Progenitor cell of endocrine pancreas (in vitro differentiated cells): ENCODE measurements at places on chromosomes 7 and 10.

- peaks cover 6% of the 10 kb centered on the region for H3K27me3 ChIP-seq
- H3K4me1 ChIP-seq, result peaks cover 3% of the 10 kb centered on the region
- peak overlapping the region; percentile 89 for H3K27ac ChIP-seq
- H3K4me3 ChIP-seq, result peak overlapping the region; percentile 74
- peaks cover 3% of the 10 kb centered on the region for H3K36me3 ChIP-seq
These were observed 1.9 kb upstream of the SH2D4B start for GRCh38 chr10:80535671-80536360.

- peaks cover 3% of the 10 kb centered on the region for H3K36me3 ChIP-seq
- H3K27ac ChIP-seq, result no peak overlapping the region
- no peak for DNase-seq
- no peaks in the 10 kb centered on the region for H3K27me3 ChIP-seq
- H3K4me1 ChIP-seq, result peaks cover 7% of the 10 kb centered on the region
These were observed 134.4 kb downstream of the SNX10 start for GRCh38 chr7:26426096-26426495.

- H3K4me3 ChIP-seq, result no peak overlapping the region
- no peaks in the 10 kb centered on the region for H3K27me3 ChIP-seq
- peaks cover 2% of the 10 kb centered on the region for H3K4me1 ChIP-seq
- DNase-seq, result no peak
These were observed 37.4 kb upstream of the CDK6 start for GRCh38 chr7:92873776-92874175.

DNA sequence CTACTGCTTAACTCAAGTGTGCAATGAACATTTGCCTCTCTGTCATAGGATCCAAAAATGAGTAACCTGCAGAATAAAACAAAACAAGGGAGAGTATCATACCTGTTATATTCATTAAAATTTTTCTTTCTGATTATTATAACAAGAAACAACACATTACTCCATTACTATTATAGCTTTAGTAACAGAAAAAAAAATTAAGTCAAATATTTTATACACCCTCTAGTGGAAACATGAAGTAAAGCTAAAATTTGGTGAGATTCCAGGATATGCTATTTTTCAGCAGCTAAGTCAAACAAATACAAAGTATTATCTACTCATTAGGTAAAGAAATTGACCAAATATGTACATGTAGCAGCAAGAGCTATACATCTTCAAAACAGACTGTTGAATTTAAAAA lies 56.3 kb downstream of the PDZD8 start:
- H3K36me3 ChIP-seq, result no peaks in the 10 kb centered on the region
- no peaks in the 10 kb centered on the region for H3K27me3 ChIP-seq
- no peak overlapping the region for H3K27ac ChIP-seq
- H3K4me3 ChIP-seq, result no peak overlapping the region
